Mesothelial cell of epicardium (in vitro differentiated cells): ENCODE measurements at places on chromosomes 3 and 15.

DNA sequence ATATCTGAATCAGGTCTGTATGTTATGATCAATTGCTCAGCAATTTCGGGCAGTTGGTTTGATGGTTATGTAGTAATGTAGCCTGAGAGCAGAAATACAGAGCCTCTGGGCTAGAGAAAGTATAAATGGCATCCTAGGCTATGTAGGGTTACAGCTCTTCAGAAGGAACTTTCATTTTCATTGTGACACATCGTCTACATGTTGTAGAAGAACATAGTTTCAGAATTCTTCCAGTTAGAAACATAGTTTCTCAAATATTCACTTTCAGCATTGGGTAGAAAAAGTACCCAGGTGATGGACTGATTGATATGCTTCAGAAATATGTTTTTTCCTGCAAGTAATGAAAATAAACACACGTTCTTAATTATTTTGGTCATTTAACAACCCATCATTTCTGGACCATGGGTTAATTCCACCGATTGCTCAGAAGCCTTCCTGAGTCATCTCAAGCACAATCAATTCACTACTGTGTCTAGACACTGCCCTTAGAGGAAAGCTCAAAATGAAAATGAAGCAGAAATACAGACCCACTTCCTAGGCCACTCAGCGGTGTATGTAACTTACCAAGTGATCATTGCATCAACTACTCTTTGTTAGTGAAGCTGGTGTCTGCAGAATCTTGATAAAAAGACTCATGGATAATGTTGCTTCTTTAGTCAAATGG lies 88.8 kb upstream of the TSEN2 start:
- no peak for DNase-seq

- DNase-seq, result no peak
Measured at GRCh38 chr3:67863869-67864268, 209.5 kb upstream of the SUCLG2 start.

DNA sequence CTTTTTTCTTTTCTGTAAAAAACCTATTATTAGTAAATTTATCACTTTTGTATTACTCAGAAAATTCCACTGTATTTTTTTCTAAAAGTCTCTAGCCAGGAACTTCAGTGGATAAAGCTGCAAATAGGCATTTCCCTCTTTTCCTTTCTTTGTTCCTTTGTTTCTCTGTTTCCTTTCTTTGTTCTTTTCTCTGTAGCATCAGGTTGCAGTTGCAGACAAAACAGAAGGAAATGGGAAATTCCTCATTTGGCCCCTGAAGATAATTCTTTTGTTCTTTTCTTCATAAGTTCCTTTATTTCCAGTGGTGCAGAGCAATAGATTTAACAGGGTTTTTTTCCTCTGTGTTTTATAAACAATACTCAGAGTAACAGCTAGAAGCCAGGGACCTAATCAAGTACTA lies 416.5 kb downstream of the TBL1XR1 start:
- DNase-seq, result no peak

DNA sequence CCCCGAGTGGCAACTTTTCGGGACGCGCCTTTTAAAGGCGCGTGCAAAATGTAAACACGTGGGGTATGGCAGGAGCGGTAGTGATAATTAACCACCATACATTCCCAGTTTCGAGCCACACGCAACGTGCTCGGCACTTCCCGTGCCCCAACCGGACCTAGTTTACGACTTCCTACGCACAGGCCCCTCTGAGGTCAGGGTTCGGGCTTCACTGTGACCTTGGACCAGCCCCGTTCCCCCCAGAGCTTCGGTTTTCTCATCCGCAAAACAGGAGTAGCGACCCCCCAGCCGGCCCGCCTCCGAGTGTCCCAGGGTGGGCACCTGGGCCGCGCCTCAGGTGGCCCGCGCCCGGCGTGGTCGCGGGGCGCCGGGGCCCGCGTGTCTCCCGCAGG lies 451 bp downstream of the CHCHD4 start:
- DNase-seq, result no peak

GRCh38 chr3:58124387-58124786 lies 86.4 kb downstream of the DNASE1L3 start:
- DNase-seq, result no peak

DNA sequence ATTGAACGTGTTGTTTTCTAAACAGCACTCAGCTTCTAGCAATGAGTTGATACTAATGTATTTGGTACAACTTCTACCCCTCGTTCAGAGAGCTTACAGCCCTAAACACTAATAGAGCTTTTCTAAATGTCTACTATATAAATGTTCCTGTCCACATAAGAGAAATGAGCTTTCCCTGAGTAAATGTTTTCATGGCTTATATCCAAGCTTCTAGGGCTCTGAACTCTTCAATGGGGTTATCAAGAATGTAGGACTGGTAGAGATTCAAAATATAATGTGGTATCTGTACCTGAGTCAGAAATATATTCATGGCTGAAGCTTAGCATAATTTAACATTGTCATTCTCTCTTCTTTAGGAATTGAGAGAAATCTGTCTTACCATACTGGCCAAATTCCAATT lies 73.4 kb downstream of the SERPINI1 start:
- no peak for DNase-seq

DNA sequence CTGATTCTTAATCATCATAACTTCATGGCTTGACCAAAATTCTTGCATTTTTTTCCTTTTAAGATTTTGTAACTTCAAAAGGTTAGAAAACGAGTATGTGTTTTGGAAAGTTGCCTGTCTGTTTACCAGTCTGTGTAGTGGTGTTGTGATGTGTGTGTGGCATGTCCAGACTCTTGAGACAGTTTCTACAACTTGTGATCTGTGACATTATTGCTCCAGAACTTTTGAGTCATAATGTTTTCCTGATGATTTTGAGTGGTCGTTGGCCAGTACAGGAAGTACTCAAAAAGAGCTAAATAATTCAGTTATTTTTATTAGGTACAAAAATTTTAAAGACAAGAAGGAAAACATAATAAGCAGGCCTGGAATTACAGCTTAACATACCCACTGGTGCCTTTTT lies 229.0 kb upstream of the C2CD4B start:
- no peak for DNase-seq

- no peak for DNase-seq
Measured at GRCh38 chr3:141019244-141019643, 31.9 kb upstream of the SPSB4 start.

DNA sequence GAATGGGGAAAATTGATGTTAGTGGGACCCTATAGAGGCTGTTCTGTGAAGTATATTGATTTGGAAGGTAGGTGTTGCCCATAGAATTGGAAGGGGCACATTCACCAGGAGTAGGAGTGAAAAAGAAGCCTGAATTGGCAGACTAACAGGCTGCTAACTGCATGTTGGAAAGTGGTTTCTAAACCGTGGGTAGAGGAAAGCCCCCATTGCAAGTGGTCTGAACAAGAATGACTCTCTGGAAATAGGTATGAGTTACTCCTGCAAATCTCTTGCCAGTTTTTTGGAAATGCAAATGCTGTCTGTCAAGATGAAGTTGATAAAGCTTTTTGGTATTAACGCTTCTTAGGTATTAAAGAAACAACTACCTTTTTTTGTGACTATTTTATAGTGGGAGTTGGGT lies 3.5 kb downstream of the UBE2E1 start:
- no peak for DNase-seq

- no peak for DNase-seq
Measured at GRCh38 chr3:101536266-101536665, 23.3 kb upstream of the SENP7 start.

DNA sequence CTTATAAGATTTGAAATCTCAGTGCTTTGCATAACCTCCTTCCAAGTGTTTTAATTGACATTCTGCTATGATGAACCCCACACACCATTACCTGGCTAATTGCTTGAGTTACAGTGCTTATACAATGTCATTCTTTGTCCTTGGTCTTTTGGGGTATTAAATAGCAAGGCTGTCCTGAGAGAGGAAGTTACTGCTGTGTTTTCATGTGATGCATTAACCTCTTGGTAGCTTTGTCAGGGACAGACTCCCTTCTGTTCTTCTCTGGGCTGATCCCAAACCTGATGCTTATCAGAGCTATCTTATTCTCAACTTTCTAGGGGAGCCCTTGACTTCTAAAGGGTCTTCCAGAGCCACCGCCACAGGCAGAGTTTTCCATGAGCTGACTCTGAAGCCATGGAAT lies 12.4 kb upstream of the OTOL1 start:
- DNase-seq, result no peak

- no peak for DNase-seq
Measured at GRCh38 chr3:20100151-20100550, 59.9 kb downstream of the KAT2B start.

GRCh38 chr15:92747047-92747446 lies 91.5 kb upstream of the FAM174B start:
- no peak for DNase-seq

- DNase-seq, result peak; percentile 53
Measured at GRCh38 chr15:56244038-56244810, 545 bp upstream of the RFX7 start.

DNA sequence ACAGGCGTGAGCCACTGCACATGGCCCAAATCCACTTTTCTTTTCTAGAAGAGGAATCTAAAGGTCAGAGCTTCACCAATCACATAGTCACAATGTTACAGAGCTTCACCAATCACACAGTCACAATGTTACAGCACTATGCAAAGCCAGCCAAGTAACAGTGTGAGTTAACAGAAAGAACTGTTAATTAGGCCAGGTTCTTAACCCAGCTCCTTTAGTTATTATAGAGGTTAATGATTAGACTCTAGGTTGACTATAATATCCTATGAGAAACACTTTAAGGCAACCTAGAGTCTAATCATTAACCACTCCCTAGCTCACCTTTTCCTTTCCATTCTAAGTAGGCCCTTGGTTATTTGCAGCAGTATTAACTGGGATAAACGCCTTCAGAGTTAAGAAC lies 54.0 kb downstream of the TASOR start:
- DNase-seq, result no peak

DNA sequence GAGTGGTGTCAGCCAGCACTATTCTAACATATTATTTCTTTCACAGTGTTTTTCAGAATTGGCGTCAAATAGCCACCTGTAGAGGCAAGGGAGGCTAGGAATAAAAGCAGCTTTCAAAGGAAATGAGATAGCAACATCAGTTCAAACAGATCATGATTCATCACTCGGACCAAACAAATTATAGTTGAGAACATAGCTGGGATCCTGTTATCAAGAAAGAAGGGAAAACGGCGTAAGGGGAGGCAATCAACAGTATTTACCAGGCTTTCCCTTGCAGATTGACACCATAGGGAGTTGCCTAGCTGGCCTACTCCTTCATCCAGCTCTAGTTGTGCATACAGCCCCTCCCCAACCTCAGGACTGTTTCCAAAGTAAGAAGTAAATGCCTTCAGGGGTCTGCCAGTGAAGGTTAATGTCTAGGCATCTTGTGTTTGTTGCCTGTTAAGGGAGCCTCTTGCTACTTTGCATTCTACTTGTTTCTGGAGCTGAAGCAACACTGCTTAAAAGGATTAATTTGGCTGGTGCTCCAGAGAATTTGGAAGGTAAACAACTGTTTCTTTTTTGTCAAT lies 286.5 kb downstream of the NSUN3 start:
- no peak for DNase-seq

- no peak for DNase-seq
Measured at GRCh38 chr3:46414739-46415138, 7.7 kb downstream of the CCRL2 start.

- DNase-seq, result no peak
Measured at GRCh38 chr15:77180270-77180669, 109.4 kb upstream of the TSPAN3 start.
